ENCODE measurements at places on chromosomes 12 and 14.
A peak's percentile ranks its signal among the peaks of the same experiment; 100 is the strongest.

GRCh38 chr14:22280497-22281316 is 308.3 kb downstream of the DAD1 start:
- no peak for DNase-seq

DNA sequence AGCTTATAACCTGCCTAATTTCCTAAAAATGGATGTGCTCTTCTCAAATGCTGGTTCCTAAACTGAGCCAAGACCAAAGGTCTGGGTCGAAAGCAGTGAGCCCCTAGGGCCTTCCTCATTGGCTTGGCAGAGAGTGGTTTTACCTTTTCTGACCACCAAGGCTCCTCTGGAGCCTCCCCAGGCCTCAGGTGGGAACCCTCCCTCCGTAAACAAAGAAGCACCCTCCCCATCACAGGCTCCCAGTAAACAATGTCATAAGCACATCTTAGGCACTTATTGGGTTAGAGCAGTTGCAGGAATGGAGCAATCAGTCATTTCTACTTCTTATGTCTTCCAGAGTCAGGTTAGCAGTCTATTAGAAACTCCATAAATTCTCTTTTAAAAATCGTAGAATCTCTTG is 6.0 kb downstream of the CHPT1 start:
- no peak for DNase-seq

- DNase-seq, result no peak
Measured at GRCh38 chr12:92593734-92594402, 108.9 kb upstream of the PLEKHG7 start.

- no peak for DNase-seq
Measured at GRCh38 chr12:103326190-103326589, 169.6 kb downstream of the C12orf42 start.

- DNase-seq, result no peak
Measured at GRCh38 chr12:94795520-94795919, 145.2 kb upstream of the TMCC3 start.

GRCh38 chr12:75592638-75593335 is 81.4 kb upstream of the KRR1 start:
- DNase-seq, result no peak

DNA sequence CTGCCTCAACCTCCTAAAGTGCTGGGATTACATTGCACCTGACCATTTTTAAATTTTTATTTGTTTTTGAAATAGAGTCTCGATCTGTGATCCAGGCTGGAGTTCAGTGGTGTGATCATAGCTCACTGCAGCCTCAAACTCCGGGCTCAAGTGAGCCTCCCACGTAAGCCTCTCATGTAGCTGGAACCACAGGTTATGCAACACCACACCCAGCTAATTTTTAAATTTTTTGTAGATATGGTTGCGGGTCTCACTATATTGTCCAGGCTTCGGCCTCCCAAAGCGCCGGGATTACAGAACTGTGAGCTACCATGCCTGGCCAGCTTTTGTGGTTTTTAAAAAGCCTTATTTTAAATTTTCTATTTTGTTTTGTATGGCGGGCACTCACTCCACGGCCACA is 2.2 kb upstream of the DRAM1 start:
- no peak for DNase-seq

DNA sequence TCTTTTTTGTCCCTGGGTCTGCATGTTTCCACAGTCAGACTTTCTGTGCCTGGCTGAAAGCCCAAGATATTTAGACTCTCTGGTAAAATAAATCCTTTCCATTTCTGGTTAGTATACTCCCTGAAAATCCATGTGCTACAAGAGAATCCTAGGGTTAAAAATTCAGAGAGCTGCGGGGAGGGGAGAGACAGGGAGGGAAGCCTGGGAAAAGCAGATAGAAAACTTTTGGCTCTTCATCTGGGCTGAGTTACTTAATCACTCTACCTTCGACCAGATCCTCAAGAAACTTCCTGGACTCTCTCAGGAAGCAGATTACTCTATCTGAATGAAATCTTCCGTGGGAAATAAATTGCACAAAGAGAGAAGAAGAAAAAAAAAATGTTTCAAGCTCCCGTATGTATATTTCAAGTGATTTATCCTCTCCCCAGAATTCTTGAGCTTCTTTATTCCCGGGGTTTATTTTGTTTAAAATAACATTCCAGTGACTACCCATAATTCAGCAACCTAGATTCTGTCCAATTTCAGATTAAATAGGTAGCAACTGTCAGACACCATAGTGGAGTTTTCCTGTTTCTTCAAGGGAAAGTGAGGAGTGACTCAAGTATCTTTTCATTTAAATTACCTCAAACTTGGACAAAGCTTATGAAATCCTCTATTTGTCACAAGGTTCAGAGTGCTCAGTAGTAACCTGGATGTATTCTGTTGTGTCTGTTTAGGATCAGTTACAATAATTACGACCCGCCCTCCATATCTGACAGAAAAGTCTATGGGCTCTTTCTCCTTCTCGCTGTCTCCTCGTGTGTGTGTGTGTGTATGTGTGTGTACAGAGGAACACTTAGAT is 163.7 kb downstream of the MYRFL start:
- DNase-seq, result no peak

DNA sequence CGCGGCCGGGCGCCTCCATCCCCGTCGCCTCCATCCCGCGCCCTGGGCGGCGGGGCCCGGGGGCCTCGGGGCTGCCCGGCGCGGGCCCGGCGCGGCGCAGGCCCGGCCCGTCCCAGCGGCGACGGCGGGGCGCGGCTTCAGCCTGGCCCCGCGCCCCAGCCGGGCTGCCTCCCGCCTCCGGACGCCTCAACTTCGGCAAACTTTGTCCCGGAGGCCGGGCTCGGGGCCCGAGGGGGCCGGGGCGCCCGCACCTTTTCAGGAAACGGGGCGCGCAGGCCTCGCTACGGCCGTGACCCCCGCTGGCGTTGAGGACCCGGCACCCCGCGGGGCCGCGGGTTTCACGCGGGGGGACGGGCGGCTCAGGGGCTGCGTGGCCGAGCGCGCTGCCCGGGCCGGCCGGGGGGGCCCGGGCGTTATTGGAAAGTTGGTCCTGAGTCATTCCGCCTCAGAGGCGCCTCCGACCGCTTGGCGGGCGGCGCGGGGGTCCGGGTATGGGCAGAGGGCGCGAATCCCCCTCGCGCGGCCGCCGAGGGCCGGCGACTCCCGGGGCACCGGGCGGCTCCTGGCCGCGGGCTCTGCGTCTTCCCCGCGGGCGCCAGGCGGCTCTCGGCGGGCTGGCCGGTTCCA is 575 bp downstream of the TRAF3 start:
- DNase-seq, result no peak

DNA sequence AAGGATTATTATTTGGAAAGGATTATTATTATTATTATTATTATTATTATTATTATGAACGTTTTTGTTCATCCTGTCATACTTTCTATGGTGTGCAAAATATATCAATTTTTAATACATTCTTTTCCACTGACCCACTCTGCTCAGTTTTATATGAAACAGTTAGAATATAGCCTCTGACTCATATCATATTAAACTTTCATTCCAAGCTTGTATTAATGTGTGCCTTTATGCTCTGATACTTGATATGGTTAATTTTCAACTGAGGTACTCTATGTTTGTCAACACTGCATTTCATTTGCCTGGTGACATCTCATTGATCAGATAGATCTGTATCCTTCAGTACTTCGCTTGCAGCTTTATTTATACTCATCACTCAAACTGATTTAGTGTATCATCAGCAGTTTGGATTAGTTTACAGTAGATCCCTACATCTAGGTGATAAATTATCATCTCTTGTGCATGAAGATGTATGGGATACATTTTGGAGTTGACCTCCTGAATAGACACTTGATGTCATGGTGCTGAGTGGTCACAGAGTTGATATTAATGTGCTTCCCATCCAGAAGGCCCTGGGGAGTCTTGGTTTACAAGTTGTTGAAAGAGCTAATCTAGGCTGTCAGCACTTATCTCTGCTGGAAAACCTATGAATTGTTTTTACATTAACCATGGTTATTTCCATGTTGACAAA is 271.8 kb downstream of the TRHDE start:
- no peak for DNase-seq

- no peak for DNase-seq
Measured at GRCh38 chr12:50564237-50564947, 59.6 kb downstream of the DIP2B start.

DNA sequence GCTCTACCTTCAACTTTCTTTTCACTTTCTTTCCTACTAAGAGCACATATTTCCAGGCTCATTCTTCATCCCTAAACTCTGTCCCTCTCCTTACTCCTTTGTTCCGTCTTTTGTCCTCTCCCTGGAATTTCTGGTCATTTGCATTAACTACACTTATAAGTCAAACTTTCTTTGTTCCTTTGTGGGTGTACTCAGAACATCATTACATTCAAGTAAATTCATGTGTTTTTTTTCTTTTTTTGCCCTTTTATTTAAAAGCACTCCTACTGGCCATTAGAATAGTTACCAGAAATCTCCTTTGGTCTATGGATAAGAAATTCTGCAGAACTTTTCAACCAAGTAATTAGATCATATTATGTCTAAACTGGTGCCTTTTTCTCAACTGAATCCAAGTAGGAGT is 802.6 kb downstream of the DIO2 start:
- no peak for DNase-seq

GRCh38 chr12:64890873-64891468 is 66.5 kb downstream of the TBC1D30 start:
- DNase-seq, result peak; percentile 12

DNA sequence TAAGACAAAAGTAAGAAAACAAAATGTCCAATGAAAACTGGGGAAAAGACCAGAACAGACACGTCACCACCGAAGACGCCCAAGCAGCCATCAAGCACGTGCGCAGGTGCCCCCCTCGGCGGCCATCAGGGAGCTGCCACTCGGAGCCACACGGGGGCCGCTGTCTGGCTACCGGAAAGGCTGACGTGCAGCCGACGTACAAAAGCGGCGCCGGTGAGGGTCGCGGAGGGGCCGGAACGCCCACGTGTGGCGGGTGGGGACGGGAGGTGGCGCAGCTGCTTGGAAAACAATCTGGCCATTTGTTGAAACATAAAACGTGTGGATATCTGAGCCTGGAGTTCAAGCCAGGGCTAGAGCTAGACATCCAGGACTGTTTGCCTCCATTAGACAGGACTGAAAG is 60.7 kb downstream of the GALNT9 start:
- no peak for DNase-seq

DNA sequence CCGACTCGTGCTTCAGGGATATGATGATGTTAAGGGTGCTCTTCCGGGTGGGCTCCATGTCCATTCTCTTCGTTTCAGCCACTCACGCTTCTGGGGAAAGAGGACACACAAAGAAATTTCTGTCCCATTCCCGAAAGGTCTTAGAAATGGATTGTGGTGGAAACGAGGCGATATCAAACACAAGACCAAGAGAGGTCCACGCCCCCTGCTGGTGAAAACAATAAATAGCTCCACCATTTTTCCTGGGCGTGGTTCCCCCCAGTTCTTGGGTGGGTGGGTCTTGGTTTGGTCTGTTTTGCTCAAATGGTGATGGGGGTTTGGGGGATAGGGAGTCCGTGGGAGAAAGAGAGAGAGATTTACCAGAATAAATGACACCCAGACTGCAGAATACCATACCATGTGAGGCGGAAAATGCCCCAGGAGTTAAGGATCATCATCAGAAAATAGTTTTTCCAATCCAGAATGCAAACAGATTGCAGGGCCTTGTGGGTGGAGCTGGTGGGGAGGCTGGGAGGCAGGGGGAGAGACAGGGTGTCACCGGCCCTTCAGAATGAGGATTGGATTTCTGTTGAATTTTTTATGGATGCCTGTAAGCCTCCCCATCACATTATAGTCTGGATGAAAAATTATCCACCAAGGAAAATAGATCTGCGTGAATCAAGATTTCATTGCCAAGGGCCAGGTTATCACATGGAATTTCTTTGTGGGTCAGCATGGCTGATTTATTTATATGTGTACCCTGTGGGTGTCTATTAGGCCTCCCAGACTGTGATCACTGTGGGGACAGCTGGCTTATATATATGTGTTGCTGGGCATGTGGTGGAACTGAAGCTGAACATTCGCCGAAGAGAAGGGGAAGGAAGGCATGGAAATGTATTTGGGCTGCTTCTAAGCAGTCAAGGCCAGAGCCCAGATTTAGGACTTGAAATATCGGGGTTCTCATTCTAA is 55.8 kb downstream of the SRRM4 start:
- DNase-seq, result no peak

GRCh38 chr12:2320841-2321240 is 268.1 kb downstream of the CACNA1C start:
- no peak for DNase-seq

DNA sequence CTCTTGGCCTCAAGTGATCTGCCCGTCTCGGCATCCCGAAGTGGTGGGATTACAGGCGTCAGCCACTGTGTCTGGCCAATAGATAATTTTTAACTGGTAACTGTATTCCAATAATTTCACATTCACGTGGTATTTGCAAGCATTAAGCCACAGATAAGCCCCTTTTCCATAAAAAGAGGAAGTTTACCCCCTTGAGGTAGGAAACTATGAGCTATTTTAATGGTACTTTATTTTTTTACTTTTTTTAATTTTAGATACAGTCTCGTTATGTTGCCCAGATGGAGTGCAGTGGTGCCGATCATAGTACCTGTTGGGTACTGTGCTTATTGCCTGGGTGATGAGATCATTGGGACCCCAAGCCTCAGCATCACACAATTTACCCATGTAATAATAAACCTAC is 42.9 kb upstream of the AP4S1 start:
- DNase-seq, result no peak

- DNase-seq, result no peak
Measured at GRCh38 chr14:97703006-97703760, 906.0 kb downstream of the VRK1 start.

- no peak for DNase-seq
Measured at GRCh38 chr12:11797317-11797913, 147.9 kb downstream of the ETV6 start.

DNA sequence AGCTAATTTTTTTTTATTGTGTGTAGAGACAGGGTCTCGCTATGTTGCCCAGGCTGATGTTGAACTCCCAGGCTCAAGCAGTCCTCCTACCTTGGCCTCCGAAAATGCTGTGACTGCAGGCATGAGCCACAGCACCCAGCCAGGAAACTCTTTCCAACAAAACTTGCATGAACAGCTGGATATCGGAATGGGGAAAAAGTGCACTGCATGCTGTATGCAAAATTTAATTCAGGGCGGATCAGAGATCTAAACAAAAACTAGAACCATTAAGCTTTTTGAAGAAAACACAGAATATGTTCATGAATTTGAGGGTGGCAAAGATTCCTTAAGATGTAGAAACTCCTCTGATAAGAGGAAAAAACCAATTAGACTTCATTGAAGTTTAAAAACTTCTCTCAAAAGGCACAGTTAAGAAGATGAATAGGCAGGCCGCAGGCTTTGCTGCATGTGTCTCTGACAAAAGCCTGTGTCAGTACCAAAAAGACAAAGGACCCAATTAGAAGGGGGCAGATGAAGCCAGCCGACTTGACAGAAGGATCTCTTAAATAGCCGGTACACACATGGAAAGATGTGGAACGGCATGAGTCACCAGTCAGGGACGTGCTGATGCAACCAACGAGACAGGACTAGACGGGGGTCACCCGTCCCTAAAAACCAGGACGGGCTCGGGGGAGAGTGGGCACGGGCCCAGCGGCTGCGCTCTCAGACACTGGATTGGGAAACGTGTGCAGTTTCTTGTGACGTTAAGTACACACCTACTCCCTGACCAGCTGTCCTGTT is 34.8 kb upstream of the MMP17 start:
- no peak for DNase-seq
